ENCODE measurements at places on chromosomes 7 and 10.

DNA sequence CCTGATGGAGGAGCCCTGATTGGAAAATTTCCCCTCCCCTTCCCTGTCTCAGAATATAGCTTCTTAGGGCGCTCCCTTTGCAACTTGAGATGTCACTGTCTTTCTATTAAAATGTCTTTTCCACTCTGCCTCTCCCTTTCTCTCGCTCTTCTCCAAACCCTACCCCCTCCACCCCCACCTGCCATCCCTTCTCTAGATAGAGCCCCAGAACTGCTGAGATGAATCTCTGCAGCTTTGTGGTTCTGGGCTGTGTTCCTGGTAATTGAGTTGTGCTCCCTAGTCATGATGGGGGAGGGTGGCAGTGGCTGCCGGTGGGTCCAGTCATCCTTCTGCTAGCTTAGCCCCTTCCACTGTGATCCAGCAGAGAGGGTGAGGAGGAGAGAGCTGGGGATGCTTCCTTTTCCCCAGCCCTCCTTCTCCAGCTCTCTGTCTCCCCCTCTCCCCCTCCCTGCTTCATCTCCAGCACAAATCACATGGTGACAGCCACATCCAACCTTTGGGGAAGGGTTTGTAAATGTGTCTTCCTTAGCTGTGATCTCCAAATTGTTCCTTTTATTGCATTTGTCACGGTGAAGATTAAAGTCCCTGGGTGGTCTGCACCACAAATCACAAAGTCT lies 50.8 kb upstream of the BTRC start:
- DNase-seq: no peak

DNA sequence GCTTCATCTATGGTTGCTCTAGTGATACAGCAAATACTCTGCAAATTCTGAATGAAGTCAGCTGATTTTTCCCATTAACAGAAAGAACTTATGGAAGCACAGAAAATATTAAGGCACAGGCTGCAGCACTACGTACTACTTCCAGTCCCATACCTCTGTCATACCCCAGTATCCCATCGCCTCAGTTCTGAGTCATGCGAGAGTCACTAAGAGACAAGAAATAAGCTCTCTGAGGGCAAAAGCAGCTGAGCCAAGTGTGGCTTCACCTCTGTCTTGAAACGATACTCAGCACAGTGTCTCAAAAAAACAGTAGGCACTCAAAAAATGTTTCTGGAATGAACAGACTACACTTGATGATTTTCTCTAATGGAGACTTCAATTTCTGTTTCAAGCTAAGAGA lies 48.2 kb downstream of the EZH2 start:
- no peak for DNase-seq

GRCh38 chr10:70267161-70267933 lies 16.5 kb downstream of the NPFFR1 start:
- DNase-seq: no peak

DNA sequence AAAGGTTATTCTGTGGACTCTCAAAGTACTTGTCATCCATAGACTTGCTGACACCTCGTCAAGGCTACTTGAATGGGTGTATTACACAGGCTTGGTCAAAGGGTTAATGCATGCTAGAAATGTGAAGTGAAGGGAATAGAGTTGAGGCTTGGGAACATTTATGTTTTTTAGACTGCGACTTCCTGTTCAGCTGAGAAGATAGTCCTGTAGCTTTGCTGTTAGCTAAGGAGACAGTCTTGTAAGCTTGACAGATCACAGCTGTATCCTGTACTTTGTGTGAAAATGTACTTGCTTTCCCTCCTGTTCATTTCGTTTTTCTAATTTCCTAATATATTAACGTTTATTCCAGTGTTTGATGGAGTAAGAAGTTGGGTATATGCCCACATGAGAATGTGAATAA lies 52.1 kb downstream of the ADD3 start:
- no peak for DNase-seq

GRCh38 chr7:7795203-7795602 lies 76.8 kb upstream of the RPA3 start:
- DNase-seq: no peak

DNA sequence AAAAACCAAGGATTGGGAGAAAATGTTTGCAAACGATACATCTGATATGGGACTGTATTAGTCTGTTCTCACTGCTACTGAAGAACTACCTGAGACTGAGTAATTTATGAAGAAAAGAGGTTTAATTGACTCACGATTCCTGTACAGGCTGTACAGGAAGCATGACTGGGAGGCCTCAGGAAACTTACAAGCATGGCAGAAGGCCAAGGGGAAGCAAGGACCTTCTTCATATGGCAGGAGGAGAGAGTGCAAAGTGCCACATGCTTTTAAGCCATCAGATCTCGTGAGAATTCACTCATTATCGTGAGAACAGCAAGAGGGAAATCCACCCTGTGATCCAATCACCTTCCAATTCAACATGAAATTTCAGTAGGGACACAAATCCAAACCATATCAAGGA lies 11.0 kb downstream of the ZNF713 start:
- DNase-seq: no peak

All from stimulated activated CD8-positive, alpha-beta memory T cell treated with anti-CD3 and anti-CD28 coated beads, Interleukin-2, amount 100 ng/mL, for 1 hour (primary cell).